Astrocyte of the cerebellum (primary cell): ENCODE measurements at places on chromosomes 3 and 15.

DNA sequence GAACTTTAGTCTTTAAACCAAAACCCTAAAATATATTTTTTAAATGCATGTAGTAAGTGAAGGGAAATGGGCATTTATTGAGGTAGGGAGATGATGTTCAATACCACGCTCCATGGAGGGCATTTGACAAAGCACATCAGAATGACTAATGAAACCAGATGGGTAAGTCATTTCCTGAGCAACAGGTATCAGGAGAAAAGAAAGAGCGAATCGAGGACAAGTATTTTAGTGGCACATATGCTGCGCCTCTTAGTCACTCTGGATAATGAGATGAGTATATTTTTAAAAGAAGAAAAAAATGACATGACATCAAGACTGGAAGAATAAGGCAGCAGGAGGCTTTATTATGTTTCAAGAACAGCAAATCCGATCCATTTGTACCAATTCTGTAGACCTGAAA, 129.0 kb upstream of the ARHGEF3 start:
- DNase-seq, result no peak

- peak; percentile 62 for DNase-seq
These were observed 37.7 kb downstream of the PLD1 start for GRCh38 chr3:171772427-171773056.

GRCh38 chr15:92655178-92655995, at the start of gene FAM174B:
Gene FAM174B, minus strand, starts transcription at chr15:92655775.
- no peak for DNase-seq

- DNase-seq, result no peak
These were observed 79.5 kb upstream of the BHLHE40 start for GRCh38 chr3:4899710-4900109.

DNA sequence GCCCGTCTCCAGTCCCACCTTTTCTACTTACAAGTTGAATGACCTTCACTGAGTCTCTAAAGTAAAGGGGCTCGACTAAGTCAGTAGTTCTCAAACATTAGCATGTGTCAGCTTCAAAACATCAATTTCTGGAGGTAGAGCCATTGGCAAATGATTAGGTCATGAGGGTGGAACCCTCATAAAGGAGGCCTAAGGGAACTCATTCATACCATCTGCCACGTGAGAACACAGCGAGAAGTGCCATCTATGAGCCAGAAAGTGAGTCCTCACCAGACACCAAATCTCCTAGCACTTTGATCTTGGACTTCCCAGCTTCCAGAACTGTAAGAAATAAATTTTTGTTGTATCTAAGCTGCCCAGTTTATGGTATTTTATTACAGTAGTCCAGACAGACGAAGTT, 129.8 kb downstream of the MEX3B start:
- no peak for DNase-seq

DNA sequence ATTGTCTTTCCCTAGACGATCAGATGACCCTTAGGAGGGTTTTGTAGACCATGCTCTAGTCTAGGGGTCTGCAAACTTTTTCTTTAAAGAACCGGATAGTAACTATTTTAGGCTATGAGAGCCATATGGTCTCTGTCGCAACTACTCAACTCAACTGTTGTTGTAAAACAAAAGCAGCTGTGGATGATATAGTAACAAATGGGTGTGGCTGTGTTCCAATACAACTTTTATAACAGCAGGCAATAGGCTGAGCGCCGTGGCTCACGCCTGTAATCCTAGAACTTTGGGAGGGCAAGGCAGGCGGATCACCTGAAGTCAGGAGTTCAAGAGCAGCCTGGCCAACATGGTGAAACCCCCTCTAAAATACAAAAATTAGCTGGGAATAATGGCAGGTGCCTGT, 6.1 kb upstream of the CMTM6 start:
- DNase-seq, result no peak

- DNase-seq, result no peak
These were observed 866.0 kb upstream of the NR2F2 start for GRCh38 chr15:95464509-95464908.

GRCh38 chr15:59685737-59686297, 3.3 kb downstream of the BNIP2 start:
- DNase-seq, result peak; percentile 9

- no peak for DNase-seq
These were observed 173.8 kb upstream of the ARRDC4 start for GRCh38 chr15:97786741-97787140.

- DNase-seq, result no peak
These were observed 22.0 kb downstream of the RBP2 start for GRCh38 chr3:139454346-139454745.

- no peak for DNase-seq
These were observed 65.6 kb downstream of the NIPA2 start for GRCh38 chr15:22903961-22904534.

GRCh38 chr15:66803749-66804148, 101.7 kb downstream of the SMAD6 start:
- DNase-seq, result no peak

DNA sequence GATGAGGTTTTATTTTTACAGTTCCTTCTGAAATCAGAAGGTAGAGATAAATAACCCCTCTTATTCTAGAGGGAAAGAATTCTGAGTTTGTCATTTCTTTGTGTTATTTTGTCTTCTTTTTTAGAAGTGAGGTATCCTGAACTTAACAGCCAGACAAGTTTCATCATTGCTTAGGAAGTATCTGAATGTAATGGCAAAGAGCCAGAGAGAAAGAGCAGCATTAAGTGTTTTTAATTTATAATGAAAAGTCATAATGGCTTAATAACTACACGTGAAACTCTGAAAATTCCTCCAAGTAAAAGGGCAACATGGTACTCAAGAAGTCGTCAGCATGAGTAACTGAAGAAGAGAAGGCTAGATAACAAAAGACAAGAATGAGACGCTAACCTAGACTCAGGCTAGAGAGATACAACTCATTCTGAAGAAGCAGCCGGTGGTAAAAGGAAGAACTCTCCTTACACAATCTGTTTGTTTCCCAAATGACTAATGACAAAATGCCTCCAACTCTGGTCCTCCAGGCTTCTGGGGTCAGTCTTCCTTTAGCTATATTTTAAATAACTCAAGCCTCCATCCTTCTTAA, 116.2 kb upstream of the NECTIN3 start:
- DNase-seq, result no peak

- no peak for DNase-seq
These were observed 108.3 kb downstream of the IGF2BP2 start for GRCh38 chr3:185716436-185717108.

DNA sequence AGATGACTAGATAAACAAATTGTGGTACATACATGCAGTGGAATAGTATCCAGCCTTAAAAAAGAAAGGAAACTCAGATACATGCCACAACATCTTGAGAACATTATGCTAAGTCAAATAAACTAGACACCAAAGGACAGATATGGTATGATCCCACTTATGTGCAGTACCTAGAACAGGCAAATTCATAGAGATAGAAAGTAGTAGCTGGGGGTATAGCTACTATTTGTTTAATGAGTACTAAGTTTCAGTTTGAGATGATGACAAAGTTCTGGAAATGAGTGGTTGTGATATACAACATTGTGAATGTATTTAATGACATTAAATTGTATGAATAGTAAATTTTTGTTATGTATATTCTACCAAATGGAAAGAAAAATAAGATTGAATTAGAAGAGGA, 477.2 kb upstream of the CFAP20DC start:
- DNase-seq, result no peak

GRCh38 chr3:12224181-12225147, 64.4 kb upstream of the PPARG start:
- DNase-seq, result peak; percentile 84

- DNase-seq, result no peak
These were observed 158.7 kb downstream of the CGGBP1 start for GRCh38 chr3:87900061-87900460.

- DNase-seq, result no peak
These were observed 15.6 kb downstream of the EEFSEC start for GRCh38 chr3:128168836-128169235.

DNA sequence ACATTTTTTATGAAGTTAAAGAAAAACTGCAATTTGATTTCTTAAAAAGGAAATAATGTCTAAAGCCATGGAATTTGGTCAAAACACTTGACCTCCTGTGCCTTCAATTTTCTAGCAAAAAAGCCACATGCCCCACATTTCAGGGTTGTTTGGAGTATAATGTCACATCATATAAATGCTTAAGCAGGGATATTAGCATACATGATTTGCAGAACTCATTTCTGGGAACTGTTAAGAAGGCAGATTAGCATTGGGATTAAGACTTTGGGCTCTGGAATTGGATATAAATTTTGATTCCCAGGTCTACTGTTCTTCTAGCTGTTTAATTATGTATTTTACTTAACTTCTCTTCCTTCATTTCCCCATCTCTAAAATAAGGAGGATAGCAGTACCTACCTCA, 59.2 kb downstream of the CDIN1 start:
- DNase-seq, result no peak

- DNase-seq, result no peak
These were observed 24.2 kb downstream of the TLNRD1 start for GRCh38 chr15:81024936-81025335.

- DNase-seq, result no peak
These were observed 11.0 kb upstream of the PCCB start for GRCh38 chr3:136239094-136239493.

DNA sequence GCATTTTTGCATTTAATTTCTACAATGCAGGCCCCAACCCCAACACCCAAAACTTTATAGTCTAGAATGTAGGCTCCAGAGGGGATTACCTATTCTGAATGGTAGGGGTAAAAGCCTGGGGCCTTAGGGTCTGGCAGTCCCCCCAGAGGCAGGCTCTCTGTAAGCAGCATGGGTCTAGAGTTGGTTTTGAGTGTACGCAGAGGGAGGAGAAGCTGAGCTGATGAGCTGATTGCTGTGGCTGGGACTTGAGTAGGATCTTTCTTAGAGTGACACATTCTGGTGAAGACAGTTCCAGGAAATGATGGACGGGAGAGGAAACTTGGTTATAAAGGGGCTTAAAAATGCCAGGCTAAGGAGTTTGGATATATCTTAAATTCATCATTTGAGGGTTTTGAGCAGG, 2.1 kb downstream of the LPP start:
- no peak for DNase-seq

DNA sequence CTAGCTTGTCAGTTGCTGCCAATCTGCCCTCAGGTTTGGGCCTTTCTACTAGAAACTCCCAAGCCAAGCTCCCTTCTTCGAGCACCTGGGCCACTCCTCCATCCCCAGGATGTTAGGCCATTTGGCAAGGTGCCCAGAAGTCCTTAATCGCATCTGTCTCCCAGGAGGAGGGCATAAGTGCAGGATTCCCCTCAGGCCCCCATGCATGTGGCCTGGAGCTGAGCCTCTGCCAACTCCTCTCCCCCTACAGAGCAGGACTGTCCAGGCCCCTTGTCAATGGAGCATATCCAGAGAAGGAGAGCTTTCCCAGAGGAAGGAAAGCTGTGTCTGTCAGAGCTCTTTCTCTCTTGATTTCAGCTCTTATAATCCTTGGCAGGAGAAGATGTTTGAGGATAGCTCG, 182.6 kb upstream of the ROPN1 start:
- DNase-seq, result no peak

- no peak for DNase-seq
These were observed 42.9 kb downstream of the CDIN1 start for GRCh38 chr15:36622197-36622795.

GRCh38 chr3:146953511-146953981, 348.4 kb upstream of the PLSCR5 start:
- DNase-seq, result peak; percentile 92

GRCh38 chr15:66779331-66780009, 77.4 kb downstream of the SMAD6 start:
- no peak for DNase-seq

- peak; percentile 5 for DNase-seq
These were observed 1026.2 kb downstream of the PLOD2 start for GRCh38 chr3:145134738-145135137.

DNA sequence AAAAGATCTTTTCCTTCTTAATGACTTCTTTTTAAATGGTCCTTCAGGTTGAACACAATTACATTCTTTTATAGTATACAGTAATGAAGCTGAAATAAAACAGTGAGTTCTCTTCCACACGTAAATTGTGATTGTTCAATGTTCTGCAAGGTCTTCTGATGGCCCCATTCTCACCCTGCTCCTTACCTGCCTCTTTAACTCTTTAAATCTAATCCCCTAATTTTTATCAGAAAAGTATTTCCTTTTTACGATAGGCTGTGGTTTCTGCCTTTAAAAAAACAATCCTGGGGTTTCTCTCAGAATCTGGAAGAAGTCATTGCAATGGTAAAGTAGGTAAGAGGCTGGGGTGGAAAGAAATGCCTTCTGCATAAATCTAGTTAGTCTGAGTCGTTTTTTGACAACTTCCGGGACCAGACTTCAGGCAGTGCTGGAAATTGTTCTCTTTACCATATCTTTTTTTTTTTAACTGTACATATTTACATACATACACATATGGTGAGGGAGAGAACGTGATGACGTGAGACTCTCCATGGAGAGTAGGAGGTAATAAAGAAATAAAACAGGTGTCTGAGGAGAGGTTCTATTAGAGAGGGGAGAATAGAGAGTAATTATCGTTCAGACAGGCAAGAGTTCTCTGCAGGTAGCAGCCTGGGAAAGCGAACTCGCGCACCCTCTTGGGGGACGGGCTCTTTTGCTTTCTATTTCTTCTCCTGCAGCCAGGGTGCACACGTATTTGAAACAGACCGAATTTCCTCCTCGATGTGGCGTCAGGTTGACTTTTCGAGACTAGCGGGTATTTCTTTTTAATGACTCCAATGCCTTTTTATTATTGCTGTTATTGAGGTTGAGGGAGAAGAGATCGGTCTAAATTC, at the start of gene SIDT1:
TSS of gene SIDT1 (plus strand) at position 730 of the 872 bp plus-strand sequence. CDS start 467 bp downstream, outside the sequence.
- DNase-seq, result no peak

GRCh38 chr3:61944726-61945125, 383.4 kb downstream of the PTPRG start:
- no peak for DNase-seq

- no peak for DNase-seq
These were observed 67.0 kb downstream of the NOX5 start for GRCh38 chr15:69081310-69082004.

DNA sequence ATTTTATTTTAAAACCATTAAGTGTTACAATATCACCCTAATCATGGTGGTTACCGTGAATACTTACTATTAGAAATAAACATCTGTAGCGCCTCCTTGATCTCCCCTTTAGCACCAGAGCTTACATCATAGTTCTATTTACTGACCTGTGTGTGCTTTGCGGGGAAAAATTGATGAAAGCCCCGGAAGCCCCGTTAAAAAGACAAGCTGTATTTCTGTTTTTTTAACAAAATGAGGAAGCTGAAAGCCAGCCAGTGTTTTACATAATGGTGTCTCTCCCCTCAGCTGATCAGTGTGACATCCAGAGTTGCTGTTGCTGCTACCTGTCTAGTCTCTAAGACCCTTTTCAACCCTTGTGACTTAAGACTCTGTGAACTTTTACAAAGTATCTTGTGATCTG, 100.8 kb downstream of the OPA1 start:
- no peak for DNase-seq

DNA sequence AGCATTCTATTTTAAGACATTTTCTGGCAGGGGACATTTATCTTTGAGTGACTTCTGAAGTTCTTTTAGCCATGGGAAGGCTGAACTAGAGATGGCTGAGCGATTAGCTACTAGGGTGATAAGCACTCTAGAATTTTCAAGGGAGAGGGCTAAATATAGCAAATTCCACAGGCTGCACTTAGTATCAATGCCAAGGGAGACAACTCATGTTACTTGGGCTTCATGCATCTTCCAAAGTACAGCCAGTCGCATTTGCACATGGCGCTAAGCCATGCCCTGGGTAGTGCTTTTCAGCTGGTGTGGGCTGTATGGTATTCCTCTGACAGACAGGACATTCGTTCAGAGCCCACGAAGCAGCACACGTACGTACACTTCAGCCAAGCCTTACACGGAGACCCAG, 69.6 kb downstream of the RYR3 start:
- DNase-seq, result no peak

GRCh38 chr15:31974154-31974794, 56.0 kb upstream of the CHRNA7 start:
- no peak for DNase-seq
